ENCODE measurements at places on chromosomes 13 and 19.

DNA sequence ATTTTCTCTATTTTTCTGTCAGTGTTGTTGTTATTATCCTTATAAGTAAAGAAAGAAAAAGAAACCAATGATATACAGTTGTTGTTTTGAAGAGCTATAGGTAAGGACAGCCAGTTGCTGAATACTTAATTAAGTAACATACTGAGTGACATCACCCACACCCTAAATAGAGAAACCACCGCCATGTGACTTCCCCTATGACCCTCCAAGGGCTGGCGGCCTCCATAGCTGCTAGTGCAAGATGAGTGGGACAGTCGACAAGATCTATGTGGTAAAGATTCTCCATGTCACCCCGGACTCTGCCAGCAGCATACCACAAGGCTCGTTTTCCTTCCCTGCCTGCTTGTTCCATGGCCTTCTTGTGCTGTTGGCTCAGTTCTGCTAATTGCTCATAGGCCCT lies 221.1 kb downstream of the DNAJC15 start:
- no peak for DNase-seq

DNA sequence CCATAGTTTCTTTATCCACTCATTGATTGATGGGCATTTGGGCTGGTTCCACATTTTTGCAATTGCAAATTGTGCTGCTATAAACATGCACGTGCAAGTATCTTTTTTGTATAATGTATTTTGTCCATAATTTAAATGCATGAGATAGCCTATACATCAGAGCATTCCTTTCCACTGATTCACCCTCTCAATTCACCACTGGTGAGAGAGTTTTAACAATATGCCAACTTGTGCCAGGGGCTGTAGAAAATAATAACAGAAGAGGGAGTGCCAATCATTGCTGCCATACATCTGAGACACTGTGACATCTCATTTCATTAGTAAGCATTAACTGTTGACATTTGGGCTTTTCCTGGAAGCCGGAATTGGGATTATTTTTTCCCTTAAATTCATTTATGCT lies 125.1 kb downstream of the RAP2A start:
- DNase-seq: no peak

- no peak for DNase-seq
Measured at GRCh38 chr13:74145249-74145975, 11.2 kb upstream of the KLF12 start.

DNA sequence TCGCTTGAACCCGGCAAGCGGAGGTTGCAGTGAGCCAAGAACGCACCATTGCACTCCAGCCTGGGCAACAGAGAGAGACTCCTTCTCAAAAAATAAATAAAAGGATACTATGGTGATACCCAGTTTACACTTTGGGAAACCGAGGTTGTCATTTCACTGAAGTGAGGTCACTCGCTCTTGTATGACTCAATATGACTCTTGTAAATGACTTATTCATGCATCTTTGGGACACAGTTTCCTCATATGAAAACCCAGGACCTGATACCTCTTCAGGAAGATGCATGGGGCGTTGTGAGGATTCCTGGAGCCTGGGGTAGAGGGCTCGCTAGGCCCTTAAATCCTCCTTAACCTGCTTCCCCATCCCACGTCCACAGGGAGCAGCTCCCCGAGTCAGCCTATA lies 4.5 kb downstream of the PSMD8 start:
- DNase-seq: no peak

- no peak for DNase-seq
Measured at GRCh38 chr19:7255631-7256030, 38.6 kb downstream of the INSR start.

GRCh38 chr13:25046274-25046984 lies 49.5 kb upstream of the PABPC3 start:
- DNase-seq: no peak

- no peak for DNase-seq
Measured at GRCh38 chr13:39531646-39532045, 71.3 kb downstream of the LHFPL6 start.

- DNase-seq: no peak
Measured at GRCh38 chr13:49481788-49482187, 14.0 kb upstream of the PHF11 start.

- DNase-seq: no peak
Measured at GRCh38 chr19:7382694-7383093, 34.0 kb downstream of the ARHGEF18 start.

- no peak for DNase-seq
Measured at GRCh38 chr19:6725513-6726231, 5.2 kb upstream of the C3 start.

- DNase-seq: peak; percentile 69
Measured at GRCh38 chr19:45450012-45450333, 17.8 kb upstream of the FOSB start.

DNA sequence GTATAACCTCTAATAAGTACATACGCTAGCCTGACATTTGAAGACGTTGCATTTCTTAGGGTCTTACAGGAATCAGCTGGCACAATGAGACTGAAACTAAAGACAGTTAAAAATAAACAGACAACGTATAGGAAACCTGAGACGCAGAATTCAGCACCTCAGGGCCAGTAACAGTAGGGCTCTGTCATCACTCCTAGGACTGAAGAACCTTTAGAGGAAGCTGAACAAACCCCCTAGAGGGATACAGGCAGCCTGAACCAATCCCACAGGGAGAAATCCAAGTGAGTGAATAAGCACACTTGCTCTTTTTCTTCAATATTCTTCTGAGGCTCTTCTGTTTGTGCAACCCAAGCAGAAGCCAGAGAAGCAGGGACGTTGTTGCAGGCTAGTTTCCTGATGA lies 53.9 kb upstream of the KLHL1 start:
- no peak for DNase-seq

- no peak for DNase-seq
Measured at GRCh38 chr19:45766296-45766868, 2.7 kb downstream of the SIX5 start.

DNA sequence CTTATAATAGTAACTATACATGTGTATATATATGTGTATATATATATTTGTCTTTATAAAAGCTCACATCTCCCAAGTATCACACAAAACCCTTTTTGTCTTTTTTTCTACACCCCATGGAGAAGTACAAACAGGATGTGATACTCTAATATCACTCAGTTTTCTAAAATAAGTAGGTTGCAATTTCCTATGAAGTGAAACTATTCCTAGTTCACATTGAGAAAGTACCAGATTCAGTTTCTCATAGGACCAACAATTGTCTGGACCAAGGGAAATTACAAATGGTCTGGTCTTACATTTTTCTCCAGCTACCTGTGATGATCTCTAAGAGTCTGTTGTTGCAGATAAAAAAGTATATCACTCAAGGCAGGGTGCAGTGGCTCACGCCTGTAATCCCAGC lies 17.9 kb upstream of the LILRB1 start:
- DNase-seq: no peak

DNA sequence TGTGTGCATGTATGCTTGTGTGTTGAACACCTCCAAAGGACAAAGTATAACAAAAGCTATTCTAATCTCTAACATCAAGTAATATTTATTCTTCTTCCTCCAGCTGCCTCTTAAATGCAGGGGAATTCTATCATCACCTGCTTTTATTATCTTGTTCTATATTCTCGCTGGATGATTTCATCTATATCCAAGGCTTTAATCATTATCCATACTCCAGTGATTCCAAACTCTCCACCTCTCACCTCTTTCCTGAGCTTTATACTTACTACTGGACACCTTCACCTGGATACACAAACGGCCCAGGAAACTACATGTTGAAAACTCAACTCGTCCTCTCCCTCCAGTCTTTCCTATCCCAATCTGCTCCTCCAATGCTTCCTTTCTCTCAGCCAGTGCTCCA lies 418.6 kb downstream of the KLF5 start:
- no peak for DNase-seq

- no peak for DNase-seq
Measured at GRCh38 chr13:106173891-106174610, 361.4 kb downstream of the EFNB2 start.
